ENCODE measurements at places on chromosomes 2 and 18.

GRCh38 chr2:21658907-21659477 lies 535.2 kb downstream of the TDRD15 start:
- DNase-seq, result no peak

GRCh38 chr2:186617771-186618170 lies 27.9 kb downstream of the ITGAV start:
- DNase-seq, result no peak

DNA sequence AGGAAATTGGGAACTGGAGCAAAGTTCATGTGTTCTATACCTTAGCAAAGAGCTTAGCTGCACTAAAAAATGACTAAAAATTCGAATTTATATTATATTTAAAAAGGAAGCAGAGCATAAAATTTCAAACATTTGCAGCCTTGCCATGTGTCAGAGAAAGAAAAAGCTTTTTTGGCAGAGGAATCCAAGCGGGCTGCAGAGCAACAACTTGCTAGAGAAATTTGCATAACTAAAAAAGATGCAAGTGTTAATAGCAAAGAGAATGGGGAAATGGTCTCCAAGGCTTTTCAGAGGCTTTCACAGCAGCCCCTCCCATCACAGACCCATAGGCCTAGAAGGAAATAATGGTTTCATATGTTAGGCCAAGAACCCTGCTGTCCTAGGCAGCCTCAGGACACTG lies 1315.9 kb downstream of the DSC3 start:
- DNase-seq, result no peak

DNA sequence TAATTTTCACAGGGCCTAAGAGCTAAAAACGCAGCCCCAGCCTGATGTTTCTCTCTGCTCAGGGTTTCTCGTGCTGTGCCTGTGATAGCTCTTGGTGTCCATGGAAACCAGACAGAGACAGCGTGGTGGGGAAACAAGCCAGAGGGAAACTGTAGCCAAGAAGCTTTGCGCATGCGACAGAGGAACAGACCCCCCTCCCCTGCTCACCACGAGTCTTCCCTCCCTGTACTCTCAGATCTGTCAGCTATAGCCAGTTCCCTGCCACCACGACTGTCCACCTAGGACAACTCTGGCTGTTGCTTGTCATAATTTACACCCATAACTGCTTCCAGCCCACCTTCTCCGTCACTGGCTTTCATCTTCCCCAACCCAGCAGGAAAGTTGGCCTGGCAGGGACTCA lies 13.2 kb upstream of the DNAJC27 start:
- DNase-seq, result no peak

DNA sequence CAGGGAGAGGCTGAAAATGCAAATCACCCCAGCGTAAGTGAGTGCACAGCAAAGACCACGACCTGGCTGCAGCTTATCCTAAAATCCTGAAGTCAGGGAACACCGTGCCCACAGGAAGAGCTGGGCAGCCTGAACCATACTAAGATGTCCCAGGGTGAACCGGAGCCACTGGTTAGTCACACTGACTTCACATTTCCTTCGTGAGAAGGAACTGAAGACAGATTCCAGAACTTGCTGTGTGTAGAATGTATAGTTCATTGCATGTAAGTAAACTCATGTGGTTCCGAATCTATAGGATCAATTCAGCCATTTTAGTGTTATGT lies 84.6 kb upstream of the NDUFV2 start:
- DNase-seq, result peak; percentile 33

- DNase-seq, result no peak
Measured at GRCh38 chr2:121626777-121627524, 22.3 kb downstream of the CLASP1 start.

DNA sequence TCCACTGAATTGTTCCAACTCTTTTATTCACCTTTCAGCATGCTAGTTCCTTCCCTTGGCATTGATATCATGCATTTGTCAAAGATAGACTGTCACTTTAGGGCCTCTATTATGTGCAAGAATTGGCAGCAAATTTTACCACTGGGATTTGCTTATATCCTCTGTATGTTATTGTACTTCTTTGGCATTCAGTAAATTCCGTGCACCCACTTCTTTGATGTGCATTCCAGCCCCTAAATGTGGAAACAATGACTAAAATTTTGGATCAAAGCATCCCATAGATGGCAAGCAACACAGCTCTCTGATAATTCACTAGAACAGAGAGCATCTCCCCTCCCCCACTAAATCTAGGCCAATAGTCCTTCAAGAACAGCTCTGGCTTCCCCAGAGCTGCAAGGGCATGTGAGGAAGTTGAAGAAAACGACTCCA lies 399.0 kb upstream of the HNRNPA3 start:
- no peak for DNase-seq
